ENCODE measurements at places on chromosomes 2 and 18.

GRCh38 chr2:99609851-99610381 lies 120.1 kb upstream of the REV1 start:
- DNase-seq: no peak

GRCh38 chr2:88321449-88322248 lies 130.8 kb downstream of the FOXI3 start:
- no peak for DNase-seq

DNA sequence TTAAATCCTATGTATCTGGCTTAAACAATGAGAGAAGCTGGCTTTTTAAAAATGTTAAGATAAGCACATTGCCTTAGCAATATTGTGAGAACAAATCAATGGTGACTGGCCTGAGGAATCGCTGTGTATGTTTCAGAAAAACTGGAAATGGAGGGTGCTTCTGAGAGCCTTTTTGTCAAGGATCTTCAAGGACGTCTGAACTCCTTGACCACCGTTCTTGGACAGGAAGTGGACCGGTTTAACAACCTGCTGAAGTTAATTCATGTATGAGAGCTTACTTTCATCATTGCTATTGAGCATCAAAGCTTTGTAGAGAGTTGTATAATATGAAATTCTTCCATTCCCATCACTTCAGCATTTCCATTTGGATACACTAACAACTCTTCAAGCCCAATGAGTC lies 72.6 kb downstream of the TRABD2A start:
- DNase-seq: no peak

- no peak for DNase-seq
Measured at GRCh38 chr2:162787616-162788015, 51.0 kb downstream of the KCNH7 start.

GRCh38 chr2:60565472-60565871 lies 12.0 kb upstream of the BCL11A start:
- no peak for DNase-seq

DNA sequence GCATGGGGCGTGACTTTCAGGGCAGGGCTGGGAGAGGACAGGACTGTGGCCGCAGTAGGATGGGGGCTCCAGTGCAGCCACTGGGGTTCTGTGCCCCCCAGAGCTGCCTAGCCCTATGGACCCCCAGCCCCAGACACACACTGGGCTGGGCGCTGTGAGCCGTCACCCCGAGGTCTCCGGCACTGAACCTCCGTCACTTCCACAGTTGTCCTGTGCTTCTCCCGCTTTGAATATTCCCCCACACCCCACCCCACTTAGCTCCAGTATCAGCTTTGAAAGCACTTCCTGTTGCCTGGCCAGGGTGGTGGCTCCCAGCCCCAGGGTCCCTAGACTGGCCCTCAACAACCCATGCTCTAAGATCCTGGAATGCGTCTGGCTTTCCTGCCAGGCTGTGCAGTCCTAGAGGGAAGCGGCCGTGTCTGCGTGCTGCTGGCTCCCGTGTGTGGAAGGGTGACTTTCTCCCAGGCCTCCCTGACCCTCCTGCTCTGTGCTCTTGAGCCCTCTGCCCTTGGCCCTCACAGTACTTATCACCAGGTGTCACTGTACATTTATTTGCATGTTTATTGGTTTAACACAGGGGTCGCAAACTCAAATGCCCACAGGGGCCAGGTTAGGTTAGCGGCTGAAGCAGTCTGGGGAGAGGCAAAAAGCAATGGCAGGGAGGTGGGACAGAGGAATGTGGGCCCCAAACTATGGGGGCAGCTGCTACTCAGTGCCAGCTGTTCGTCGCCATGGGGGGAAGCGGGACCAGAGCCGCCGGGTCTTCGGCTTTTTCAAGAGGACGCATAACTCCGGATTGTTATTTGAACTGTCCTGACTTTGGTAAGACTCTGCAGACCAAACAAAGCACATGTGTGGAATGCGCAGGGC lies 9.9 kb downstream of the OBSL1 start:
- no peak for DNase-seq

- no peak for DNase-seq
Measured at GRCh38 chr2:23457990-23458682, 73.2 kb downstream of the KLHL29 start.

DNA sequence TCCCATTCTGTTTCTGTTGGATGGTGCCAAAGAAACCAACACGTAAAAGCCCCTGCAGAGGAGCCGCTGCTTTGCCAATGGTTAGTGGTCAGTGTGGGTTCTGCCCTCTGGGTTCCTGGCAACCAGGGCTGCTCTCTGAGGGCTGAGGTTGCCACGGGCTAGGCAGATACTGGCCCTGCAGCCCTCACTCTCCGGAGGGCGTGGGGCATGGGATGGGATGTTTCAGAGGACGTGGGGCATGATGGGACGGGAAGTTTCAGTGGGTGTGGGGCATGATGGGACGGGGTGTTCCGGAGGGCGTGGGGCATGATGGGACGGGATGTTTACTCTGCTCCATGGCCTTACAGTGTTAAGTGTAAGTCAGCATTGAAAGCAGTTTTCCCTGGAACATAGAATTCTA lies 34.2 kb downstream of the ADI1 start:
- DNase-seq: no peak
